ENCODE measurements at places on chromosomes 3 and 15. TPM values are rescaled to one million over a fixed set of nuclear protein-coding genes. Genes with fewer than 3 reads are reported as not detected.

The NT5DC2 gene
- total RNA-seq, result 26.5 TPM

The CCR4 gene
- total RNA-seq, result 0.44 TPM

GRCh38 chr3:85939074-85939482, 980.3 kb downstream of the CADM2 start:
- no peak for DNase-seq

DNA sequence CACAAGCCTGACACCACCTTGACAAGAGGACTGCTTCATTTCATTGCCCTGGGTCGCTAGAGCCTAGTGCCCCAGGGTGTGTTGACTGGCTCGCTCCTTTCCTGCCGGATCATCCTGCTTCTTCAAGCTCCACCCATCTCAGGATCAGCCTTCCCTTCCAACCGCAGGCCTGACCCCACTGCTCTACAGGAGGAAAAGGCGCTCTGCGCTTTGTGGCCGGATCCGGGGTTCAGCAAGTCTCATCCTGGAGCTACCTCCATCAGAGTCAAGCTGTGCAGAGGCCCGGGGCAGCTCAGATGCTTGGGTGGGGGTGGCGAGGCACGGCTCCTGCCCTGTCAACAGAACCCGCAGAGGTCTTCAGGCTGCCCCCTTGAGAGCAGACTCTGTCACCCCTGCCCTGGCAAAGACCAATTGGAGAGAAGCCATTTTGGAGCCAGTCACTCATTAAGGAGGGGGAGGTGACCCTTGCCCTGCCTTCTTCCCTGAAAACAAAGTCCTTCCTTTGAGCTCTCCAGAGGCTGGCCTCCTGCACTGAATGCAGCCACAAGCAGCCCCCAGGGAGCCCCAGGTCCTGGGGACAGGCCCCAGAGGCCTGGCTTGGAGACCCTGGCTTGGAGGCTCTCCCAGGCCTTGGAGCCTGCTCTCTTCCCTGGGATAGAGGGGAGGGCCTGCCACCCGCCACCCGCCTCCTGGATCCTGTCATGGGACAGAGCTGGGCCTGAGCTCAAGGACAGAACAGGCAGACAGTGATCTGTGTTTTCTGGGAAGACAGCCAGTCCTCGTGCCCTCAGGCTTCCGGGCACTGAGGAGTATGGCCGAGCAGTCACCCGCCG, 80.3 kb downstream of the CPN2 start:
- peak; percentile 97 for DNase-seq

GRCh38 chr3:191220908-191221307, 21.9 kb downstream of the OSTN start:
- no peak for DNase-seq

GRCh38 chr3:122635789-122636188, 44.9 kb upstream of the PARP14 start:
- no peak for DNase-seq

GRCh38 chr3:141783632-141784031, 20.4 kb downstream of the GRK7 start:
- DNase-seq, result no peak

- no peak for DNase-seq
Measured at GRCh38 chr3:38543586-38543985, 47.4 kb downstream of the EXOG start.

GRCh38 chr15:98428253-98428989, 219.9 kb upstream of the IGF1R start:
- DNase-seq, result peak; percentile 71

- no peak for DNase-seq
Measured at GRCh38 chr15:34650177-34650576, 66.7 kb upstream of the GOLGA8B start.

All from breast epithelium (tissue), 4 donors.